ENCODE measurements at places on chromosomes 12 and 14. TPM values are rescaled to one million over a fixed set of nuclear protein-coding genes. Genes with fewer than 3 reads are reported as not detected.

- DNase-seq: no peak
These were observed 43.9 kb upstream of the TESC start for GRCh38 chr12:117143008-117143532.

- no peak for DNase-seq
These were observed 45.8 kb upstream of the POC1B start for GRCh38 chr12:89571491-89572195.

GRCh38 chr14:93956514-93957332 is 19.6 kb downstream of the ASB2 start:
- no peak for DNase-seq

- no peak for DNase-seq
These were observed 144.1 kb upstream of the PELI2 start for GRCh38 chr14:55973911-55974630.

Gene PTHLH
- not detected for total RNA-seq

All from naive thymus-derived CD4-positive, alpha-beta T cell (primary cell).